Pancreas (tissue), 10 donors: ENCODE measurements at places on chromosomes 4 and X. TPM values are rescaled to one million over a fixed set of nuclear protein-coding genes. Genes with fewer than 3 reads are reported as not detected.
A peak's percentile ranks its signal among the peaks of the same experiment; 100 is the strongest.

RELL1 gene
- 4.8 TPM for total RNA-seq

GRCh38 chrX:55210931-55211677, 9.0 kb upstream of the PAGE5 start:
- no peak for DNase-seq

ADH1B gene
- 39.7 TPM for total RNA-seq

WAS gene
- total RNA-seq, result 0.39 TPM

RPS6KA6 gene
- 0.74 TPM for total RNA-seq

DNA sequence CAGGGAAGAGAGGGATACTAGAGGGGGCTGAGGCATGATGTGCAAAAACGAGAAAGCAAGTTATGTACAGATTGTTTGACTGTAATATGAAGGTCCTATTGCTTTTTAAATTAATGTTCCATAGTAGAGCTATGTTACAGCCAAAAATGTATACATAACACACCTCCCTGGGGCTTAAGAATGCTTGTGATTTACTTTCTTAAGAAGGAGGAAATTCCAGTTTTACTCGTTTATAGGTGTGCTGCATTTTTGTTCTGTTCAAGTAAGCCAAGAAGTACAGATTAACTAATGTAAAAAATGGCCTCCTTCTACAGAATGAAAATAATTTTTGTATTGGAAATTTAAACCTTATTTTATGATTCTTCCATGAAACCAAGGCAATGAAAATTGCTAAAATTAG, 614.4 kb upstream of the NR3C2 start:
- DNase-seq, result no peak

ADAD1 gene
- not detected for total RNA-seq

DCHS2 gene
- total RNA-seq, result 0.06 TPM

DNA sequence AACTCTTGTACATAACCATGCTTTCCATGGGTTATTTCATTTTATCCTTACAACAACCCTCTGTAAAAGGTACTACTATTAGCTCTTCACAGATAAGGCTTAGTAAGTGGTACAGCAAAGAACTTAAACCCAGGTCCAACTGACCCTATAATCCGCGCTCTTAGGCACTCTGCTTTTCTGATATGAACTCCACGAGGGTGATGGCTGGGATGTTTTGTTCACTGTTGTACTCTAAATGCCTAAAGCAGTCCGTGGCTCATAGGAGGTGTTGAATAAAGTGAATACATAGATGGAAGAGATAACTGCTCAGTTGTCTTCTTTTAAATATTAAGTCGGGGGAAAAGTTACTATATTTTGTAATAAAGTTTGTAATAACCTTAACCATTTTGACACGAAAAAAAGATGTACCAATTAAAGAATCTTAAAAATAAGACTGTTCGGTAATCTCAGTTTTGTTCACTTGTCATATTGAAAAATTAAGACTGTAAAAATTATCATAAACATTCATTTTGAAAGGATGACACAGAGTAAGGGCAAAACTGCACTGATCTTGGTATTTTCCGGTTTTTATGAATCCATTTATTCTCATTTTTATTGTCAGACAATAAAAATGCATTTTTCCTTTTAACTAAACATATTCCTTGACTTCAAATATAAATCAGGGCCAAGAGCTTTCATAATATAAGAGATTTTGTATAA, 166.5 kb downstream of the FBXW7 start:
- no peak for DNase-seq

GRCh38 chr4:7358100-7358735, 76.5 kb downstream of the PSAPL1 start:
- no peak for DNase-seq

GRCh38 chr4:70688795-70689231, 481 bp downstream of the UTP3 start:
- no peak for DNase-seq

DNA sequence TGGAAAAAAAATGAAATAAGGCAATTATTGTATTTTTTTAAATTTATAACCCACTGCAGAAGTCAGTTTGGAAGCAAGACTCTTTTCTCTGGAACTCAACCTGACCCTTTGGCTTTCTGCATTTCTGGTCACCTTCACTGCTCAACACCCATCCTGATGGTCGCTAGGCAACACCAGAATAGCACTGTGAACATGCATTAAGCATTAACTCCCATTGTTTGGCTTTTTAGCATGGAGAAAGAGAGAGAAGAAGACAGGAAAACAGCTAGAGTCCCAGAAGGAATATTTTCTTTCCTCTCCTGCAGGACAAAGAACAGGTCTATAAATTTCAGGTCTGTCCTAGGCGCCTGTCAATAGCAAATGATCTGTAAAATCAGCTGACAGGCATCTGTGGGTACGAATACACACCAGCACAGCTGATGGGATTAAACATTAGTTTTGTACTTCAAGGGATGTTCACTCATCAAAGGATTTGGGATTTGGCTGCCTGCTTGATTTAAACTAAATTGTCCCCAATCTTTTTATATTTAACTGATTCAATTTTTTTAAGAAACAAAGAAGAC, 137.2 kb upstream of the ETNPPL start:
- DNase-seq, result no peak

- no peak for DNase-seq
Measured at GRCh38 chr4:105166066-105166465, 19.4 kb downstream of the TET2 start.

DNA sequence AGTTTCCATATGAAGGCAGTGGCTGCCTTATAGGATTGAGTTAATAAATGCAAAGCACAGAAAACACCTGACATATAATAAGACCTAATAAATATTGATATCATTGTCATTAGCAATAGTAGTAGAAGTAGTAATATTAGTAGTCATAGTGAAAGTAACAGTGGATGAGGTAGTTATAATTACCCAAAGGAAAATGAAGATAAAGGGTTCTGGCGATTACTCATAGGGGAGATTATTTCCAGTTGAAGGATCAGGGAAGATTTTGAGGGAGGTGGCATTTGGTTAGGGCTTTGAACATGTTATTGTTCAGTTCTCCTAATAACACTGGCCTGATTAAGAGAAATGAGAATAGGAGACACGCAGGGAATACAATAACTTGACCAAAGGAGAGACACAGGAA, 131.9 kb upstream of the GPRIN3 start:
- DNase-seq, result no peak

ETNPPL gene
- not detected for total RNA-seq

AKAP14 gene
- not detected for total RNA-seq

- DNase-seq, result no peak
Measured at GRCh38 chr4:165972747-165973146, 99.7 kb downstream of the TLL1 start.

BDH2 gene
- 16.1 TPM for total RNA-seq

HSFX2 gene
- total RNA-seq, result 0.31 TPM

CLRN2 gene
- total RNA-seq, result not detected

DNA sequence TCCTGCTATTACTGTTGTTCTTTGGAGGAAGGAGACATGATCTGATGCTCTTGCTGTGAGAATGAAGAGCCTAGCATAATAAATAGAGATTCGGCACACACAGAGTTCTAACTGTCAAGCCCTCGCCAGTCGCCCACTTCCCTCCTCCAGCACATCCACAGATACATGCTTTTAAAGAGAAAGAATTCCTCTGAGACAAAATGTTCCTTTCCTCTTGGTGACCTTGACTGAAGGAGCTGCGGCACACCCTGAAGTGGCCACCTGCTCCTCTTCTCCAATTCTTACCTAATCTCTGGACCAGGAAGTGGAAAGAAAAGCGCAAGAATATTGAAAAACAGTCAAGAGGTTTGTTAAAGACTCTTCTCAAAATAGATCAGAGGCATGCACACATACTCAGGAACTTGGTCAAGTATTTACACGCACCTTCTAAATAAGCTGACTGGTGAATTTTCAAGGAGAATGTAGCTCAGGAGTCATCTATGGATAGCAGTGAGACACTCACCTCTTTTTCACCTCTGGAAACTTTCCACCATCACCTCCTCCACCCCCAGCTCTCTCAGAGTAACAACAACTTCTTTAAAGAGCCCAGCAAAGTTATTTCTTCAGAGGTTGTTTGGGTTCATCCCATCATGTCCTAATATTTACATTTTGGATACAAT, 95.4 kb downstream of the PARM1 start:
- DNase-seq, result no peak

DNA sequence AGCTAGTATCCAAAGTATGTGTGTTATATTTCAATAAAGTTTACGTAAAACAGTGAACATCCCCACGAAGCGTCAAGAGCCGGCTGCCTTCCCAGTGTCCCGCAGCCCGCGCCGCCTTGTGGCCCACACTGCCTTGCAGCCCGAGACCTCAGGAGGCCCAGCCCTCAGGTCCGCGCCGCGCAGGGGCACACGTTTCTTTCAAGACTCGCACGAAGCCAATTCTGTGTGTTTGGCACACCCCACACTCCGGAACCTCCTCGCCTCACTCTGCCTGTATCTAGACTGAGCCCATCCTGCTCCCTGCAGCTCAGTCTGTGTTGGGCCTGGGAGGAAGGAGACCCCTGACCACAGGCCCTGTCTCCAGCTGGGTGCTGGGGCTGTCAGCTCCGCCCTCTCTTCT, 5.8 kb downstream of the LRPAP1 start:
- peak; percentile 36 for DNase-seq

DNA sequence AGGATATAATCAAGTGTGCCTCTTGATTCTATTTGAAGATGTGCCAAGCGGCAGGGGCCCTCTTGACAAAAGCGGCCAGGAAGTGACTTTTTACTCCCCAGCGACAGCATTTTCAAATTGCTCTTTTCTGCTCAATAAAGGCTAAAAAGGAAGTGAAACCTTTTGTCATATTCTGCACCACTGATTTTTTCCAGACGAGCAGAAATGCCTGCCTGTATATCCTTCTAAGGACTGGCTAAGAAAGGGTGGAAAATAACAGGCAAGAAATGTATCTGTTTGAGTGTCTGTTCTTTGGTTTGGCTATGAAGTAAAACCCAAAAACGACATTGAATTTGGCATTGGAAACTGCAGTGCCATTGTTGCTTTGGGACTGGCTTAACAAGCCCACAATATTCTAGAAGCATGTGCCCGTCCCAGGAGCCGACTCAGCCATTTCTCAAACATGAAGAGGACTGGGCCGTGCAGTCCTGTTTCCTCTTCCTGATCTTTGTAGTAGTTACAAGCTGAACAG, 25.4 kb downstream of the TMSB4X start:
- DNase-seq, result no peak

GRCh38 chr4:187444061-187444460, 551.5 kb upstream of the ZFP42 start:
- DNase-seq, result no peak

DNA sequence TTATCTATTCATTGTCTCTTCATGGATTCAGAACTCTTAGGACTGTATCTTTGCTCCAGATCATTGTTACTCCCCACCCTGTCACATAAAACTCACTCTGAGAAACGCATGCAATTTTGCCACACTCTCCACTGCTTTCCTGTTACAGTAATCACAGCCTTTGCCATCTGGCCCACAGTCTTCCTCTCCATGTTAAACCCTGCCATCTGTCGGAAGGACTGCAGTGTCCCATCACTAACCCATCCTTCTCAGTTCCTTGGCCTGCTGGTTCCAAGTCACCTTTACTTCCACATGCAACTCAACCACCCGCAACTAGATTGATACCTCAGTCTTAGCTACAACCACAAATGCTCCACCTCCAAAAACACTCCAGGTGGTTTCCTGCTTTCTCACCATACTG, 308.7 kb upstream of the FAM241A start:
- no peak for DNase-seq

- no peak for DNase-seq
Measured at GRCh38 chr4:3355266-3355748, 62.5 kb downstream of the RGS12 start.

GRCh38 chrX:31981546-31982062, 909.8 kb upstream of the FTHL17 start:
- no peak for DNase-seq

- no peak for DNase-seq
Measured at GRCh38 chr4:7530082-7530481, 95.4 kb upstream of the PSAPL1 start.

- DNase-seq, result no peak
Measured at GRCh38 chr4:166658585-166658984, 575.7 kb downstream of the SPOCK3 start.

SYNPO2 gene
- 2.3 TPM for total RNA-seq

DNA sequence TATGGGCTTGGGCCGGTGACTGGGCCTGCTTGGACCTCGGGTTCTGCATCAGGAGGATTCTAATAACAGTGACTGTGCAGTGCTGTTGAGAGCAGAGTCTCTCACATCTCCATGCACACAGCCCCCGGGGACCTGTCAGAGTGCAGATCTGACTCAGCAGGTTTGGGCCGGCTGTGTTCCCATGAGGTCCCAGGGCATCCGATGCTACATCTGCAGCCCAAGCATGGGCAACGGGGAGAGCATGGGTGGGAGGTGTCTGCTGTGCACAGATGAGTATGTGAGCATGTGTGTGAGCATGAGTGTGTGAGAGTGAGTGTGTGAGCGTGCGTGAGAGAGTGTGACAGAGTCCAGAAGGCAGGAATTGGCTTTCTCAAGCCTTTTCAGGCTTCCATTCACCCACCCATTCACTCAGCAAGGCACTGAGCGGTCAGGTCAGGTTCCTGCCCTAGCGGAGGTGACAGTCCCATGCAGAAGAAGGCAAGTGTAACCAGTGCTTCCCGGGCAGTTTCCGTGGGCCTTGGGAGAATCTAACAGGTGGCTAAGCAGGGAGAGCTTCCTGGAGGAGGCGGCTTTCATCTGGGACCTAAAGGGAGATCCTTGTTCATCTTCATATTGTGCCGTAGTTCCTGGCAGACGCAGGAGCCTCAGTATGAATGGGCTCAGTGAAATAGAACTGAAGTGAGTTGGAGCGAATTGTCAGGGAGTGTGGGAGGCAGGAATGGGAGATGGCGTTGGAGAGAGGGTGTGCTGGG, 62.6 kb downstream of the SORCS2 start:
- DNase-seq, result no peak

DNA sequence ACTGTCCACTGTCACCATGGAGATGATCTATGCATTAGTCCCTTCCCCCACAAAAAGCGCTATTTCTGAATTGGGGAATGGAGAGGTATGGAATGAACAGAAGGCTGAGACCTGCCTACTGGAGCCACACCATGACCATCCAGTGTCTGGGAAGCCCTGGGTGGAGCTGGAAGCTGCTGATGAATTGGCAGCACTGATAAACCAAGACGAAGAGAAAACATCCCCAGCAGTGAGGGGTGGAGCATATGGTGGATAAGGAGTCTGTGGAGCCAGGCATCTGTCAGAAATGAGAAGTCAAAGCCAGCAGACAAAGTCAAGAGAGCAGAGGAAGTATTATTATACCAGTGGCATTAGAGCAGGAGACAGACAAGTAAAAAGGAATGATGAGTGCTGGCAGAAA, 13.2 kb downstream of the CC2D2A start:
- DNase-seq, result no peak

GRCh38 chr4:106277140-106277675, 38.8 kb downstream of the TBCK start:
- no peak for DNase-seq

DNA sequence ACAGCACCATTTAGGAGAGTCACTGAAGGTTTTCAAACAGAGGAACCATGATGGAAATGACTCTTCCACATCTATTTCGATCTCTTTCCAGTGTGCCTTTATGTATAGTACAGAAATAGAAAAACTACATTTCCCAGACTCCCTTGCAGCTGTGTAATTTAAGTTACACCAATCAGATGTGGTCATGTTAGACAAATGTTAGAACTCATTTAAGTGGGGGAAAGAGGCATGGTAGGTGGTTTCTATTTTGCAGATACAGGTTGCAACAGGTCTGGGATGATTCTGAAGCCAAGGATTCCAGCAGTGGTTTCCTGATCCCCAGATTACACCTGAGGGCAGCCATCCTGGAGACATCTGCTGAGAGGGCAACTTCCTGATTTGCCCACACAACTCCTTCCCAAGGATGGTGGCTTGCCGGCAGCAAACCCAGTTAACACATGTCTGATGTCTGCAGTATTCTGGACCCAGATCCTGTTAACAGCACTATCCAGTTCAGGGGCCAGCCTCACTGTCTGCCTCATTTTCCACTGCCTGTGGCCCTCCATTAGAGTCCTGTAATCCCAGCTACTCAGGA, 38.7 kb upstream of the PDK3 start:
- DNase-seq, result no peak
